ENCODE measurements at places on chromosomes 16 and 17.

GRCh38 chr17:42527932-42528331 lies 8.1 kb upstream of the NAGLU start:
- DNase-seq = no peak

GRCh38 chr17:81844327-81844851 lies 9.5 kb upstream of the PPP1R27 start:
- DNase-seq = no peak

GRCh38 chr16:73669535-73670274 lies 621.8 kb upstream of the ZFHX3 start:
- DNase-seq = no peak

DNA sequence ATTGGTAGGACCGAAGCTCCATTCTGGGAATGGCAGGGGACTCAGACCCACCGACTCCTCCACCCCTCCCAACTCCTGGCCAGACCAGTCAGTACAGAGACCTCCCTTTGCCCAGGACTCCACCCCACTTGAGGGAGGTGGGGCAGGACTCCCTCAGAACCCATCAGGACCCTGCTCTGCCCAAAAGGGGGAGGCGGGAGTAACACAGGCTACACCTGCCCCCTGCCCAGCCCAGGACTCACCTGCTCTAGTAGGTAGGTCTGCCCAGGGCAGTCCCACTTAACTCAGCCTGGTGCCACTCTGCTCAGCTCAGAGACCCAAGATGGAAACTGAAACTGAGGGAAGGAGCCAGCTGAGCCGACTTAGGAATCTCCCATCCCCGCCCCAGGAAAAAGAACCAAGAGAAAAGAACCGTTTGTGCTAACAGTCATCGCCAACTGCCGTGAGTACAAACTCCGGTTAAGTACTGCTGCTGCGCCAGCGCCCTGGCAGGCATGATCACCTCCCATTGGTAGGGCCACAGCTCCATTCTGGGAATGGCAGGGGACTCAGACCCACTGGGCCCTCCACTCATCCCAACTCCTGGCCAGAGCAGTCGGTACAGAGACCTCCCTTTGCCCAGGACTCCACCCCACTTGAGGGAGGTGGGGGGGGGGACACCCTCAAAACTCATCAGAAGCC lies 503 bp downstream of the DHX58 start:
- no peak for DNase-seq

DNA sequence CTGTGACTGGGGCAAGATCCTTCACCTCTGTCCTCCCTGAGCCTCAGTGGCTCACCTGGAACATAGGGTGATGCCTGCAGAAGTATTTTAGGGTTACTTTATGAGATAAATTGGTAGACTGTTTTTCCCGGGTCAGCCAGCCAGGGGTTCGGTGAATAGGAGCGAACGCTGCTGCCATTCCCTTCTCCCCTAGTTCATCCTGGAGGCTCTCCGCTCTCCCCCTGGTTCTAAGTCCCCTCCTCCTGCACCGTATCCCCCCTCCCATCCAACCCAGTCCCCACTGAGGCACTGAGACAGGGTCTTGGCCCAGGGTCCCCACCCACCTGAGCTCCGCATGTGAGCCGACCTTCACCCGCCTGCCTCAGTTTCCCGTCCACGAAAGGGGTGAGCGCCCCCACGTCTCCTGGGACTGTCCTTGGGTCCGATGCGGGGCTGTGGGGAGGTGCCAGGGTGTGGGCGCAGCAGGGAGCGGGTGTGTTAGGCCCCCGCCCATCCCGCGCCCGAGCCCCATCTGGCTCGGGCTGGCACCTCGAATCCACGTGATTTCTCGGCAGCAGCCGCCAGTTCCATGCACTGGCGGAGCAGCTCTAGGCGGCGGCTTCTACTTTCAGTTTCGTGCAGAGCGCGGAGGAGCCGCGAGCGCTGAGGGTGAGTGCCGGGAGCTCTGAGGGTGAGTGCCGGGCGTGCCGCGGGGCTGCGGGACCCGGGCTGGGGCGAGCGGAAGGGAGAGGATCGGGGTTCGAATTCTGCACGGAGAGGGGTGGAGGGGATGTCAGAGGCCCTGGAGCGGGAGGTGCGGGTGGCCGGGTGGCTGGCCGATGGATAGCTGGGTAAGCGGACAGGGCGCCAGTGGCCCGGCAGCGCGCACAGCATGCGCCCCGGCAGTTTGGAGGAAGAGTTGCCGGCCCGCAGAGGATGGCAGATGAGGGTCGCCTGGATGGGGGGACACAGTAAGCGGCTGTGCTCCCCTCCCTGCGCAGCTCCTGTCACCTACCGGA lies at the start of gene NLRC5:
TSS of gene NLRC5 (plus strand) at position 610 of the 998 bp plus-strand sequence. CDS start 31,156 bp downstream, outside the sequence.
- DNase-seq = peak; percentile 84

DNA sequence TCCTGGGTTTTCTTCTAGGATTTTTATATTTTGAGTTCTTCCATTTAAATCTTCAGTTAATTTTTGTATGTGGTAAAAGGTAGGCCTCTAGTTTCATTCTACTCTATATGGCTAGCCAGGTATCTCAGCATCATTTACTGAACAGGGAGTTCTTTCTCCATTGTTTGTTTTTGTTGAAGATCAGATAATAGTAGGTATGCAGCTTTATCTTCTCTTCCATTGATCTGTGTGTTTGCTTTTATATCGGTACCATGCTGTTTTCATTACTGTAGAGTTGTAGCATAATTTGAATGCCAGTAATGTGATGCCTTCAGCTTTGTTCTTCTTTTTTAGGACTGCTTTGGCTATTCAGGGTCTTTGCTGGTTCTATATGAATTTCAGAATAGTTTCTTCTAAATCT lies 77.3 kb downstream of the USP22 start:
- DNase-seq = no peak

DNA sequence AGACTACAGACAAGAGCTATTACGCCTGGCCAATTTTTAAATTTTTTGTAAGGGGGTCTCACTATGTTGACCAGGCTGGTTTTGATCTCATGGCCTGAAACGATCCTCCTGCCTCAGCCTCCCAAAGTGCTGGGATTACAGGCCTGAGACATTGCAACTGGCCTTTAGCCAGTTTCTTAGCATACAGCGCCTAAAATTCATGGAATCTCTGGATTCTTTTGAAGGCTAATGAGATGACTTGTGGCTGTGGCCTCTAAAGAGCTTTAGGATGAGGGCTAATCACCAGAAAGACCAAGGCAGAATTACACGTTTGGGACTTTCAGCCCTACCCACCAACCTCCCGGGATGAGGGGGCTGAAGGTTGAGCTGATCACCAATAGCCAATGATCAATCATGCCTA lies 34.6 kb downstream of the AKAP10 start:
- DNase-seq = no peak

DNA sequence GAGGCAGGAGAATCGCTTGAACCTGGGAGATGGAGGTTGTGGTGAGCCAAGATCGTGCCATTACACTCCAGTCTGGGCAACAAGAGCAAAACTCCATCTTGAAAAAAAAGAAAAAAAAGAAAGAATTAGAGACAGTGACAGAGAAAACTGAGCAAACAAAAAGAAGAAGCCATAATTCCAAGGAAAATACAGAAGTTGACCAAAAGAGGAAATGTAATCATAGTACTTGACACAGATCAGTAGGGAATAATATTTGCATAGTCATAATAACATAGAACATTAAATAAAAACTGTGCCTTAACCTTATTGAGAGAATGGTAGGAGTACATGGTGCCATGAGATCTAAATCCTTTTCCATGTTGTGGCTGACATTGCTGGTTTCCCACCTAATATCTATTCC lies 14.7 kb upstream of the USP31 start:
- no peak for DNase-seq

DNA sequence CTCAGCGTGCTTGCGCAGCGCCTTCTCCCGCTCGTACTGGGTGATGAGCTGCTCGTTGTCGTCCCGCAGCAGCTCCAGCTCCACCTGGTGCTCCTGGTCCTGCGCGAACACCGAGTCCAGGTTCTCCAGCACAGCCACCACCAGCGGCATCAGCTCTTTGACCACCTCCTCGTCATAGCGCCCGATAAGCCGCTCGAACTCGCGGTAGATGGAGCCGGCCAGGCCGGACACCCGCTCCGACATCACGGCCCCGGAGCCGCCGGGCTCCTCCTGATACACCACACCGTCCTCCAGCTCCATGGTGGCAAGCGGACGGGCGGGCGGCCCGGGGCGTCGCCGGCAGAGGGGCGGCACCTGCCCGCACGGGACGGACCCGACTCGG lies 320 bp downstream of the SPAG9 start:
- peak; percentile 60 for DNase-seq

DNA sequence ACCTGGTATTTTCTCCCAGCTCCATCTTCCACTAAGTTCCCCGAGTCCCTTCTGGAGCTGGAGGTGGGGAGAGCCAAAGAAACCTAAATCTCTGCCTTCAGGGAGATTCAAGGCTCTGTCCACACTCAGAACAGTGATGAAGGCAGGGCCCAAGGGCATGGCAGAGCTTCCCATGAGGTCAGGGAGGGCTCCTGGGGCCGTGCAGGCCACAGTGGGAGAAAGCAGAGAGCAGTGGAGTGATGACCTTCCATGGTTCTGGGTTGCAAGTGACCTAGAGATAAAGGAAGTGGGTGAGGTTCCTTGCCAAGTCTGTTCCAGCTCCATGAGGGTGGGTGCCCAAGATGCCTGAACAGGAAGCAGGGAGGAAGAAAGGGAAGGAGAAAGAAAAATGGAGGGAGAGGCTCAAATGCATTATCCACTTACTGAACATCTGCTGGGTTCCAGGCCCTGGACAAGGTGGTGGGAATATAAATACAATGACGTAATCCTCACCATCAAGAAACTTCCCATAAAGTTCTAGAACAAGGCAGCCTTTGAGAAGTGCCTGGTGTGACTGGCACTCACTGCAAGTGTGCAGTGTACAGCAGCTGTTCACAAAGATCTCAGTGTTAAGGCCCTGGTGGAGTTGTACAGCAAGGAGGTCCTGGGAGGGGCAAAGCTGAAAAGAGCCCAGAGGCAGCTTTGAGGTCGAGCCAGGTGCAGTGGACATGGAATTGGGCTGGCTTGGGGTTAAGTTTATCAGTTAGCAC lies 13.3 kb downstream of the TBKBP1 start:
- no peak for DNase-seq

DNA sequence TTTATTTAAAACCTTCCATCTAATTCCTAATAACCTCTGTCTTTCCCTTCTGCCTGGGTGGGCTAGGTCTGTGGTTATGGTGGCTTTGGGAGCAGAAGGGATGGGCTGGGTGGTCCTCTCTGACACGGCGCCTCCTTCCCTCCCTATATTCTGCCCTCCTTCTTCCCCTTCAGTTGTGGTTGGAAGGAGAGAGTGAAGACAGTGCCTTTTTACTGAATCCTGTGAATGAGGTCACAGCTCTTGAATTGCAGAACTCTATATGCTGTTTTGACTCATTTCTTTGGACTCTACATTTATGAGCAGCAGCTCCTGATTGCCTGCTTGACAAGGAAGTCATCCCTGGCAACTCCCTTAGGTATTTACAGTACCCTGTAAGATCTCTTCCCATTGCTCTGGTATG lies 256.0 kb upstream of the ELAC2 start:
- DNase-seq = no peak

DNA sequence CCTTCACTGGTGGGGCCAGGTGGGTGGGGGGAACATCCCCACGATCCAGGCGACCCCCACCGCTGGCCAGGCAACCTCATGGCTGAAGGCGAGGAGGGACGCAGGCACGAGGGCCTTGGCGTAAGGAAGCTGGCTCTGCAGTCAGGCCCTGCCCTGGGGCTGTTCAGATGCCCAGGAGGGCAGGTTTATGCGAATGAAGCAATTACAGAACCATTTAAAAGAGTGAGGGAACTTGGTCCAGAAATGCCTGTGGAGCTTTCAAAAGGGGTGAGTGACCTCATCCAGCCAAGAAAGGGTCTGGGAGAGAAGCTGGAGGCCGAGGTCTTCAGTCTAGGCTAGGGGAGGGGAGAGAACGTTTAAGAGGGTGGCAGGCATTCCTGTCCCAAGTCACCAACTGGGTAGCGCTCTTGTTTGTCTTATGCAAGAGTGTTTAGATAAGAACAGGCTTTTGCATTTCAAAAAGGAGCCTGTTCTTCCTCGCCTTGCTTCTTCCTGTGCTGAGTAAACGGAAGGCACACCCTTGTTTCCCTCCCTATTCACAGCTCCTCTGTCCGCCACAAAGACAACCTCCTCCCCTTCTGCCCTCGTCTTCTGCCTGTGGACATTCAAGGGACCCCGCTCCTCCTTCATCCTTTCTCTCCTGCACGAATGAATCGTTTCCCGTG lies 183.5 kb upstream of the SDK2 start:
- DNase-seq = no peak

- DNase-seq = no peak
Measured at GRCh38 chr17:57601143-57601735, 143.9 kb downstream of the CCDC182 start.

DNA sequence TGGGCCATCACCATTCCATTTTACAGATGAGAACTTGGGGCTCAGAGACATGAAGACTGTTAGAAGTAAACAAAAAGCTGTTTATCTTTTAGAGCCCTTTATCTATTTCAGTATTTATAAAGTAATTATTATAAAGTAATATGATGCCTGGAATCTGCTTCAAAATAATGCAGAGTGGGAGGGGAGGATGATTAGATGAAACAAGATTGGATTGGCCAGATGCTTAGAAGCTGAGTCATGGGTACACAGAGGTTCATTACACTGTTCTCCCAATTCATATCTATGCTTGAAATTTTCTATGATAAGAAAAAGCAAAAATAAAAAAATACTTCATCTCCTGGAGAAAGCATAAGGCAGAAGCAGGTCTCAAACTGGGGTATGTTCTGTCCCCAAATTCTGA lies 29.4 kb downstream of the TOM1L2 start:
- no peak for DNase-seq

- peak; percentile 78 for DNase-seq
Measured at GRCh38 chr17:80124351-80124981, 22.5 kb downstream of the EIF4A3 start.

GRCh38 chr17:28563475-28563874 lies 7.8 kb downstream of the PIGS start:
- DNase-seq = no peak

DNA sequence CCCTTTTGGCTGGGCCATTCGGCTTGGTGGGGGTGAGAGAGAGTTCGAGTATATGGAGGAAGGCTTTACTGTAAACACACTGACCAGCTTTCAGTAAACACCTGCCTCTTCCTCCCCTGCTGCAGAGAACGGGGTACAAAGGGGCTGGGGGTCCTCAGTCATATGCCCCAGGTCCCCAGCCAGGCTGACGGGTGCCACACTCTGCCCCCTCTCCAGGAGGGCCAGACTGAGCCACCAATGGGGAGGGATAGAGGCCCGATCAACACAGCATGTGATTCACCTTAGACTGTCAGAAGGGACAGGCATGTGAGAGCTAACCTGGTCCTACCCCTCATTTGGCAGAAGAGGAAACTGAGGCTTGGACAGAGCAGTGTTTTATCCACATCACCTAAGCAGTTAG lies 13.0 kb downstream of the NHERF1 start:
- DNase-seq = no peak

- DNase-seq = no peak
Measured at GRCh38 chr17:28712032-28712704, 480 bp upstream of the PROCA1 start.

- DNase-seq = no peak
Measured at GRCh38 chr16:79639576-79640311, 39.2 kb upstream of the MAF start.

DNA sequence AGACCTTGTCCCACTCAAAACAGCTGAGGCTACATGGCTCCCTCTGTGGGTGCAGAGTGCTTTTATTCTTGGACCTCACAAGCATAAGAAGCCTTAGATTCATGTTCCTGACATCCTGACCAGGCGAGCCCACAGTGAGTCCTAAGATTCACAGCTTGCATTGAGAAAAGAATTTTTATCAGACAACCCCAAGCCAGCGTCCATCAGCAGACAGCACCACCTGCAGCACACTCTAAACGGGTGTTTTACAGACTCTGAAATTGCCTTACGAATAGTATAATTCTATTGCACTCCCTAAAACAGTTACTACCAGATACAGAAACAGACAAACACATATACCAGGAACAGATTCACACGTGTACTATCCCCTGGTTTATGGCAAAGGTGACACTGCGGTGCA lies 31.9 kb downstream of the C16orf78 start:
- DNase-seq = no peak

GRCh38 chr17:63834431-63835166 lies 7.1 kb upstream of the FTSJ3 start:
- DNase-seq = peak; percentile 77

Measured in iPS-NIHi11 (cell line).